Right forelimb (tissue), 1 donor: ENCODE measurements at places on chromosomes 1 and 21.

- no peak for DNase-seq
These were observed 24.6 kb upstream of the CLCA4 start for GRCh38 chr1:86522240-86522639.

DNA sequence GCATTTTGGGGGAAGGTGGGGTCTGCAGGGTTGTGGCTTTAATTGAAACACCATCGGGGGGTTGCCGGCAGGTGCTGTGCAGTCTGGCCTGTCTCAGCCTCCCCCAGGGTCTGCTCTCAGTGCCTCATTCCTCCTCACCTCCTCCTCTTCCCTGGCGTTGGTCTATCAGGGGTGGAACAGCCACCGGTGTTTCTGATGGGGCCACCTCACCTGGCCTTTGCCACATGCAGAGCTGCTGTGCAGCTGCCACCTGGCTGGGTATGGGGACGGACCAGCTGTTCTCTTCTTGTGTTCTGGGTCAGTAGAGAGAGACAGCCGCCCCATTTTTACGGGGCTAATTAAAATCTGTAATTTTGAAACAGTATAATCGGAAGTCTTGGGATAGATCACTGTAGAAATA is 53.9 kb downstream of the SPSB1 start:
- no peak for DNase-seq

DNA sequence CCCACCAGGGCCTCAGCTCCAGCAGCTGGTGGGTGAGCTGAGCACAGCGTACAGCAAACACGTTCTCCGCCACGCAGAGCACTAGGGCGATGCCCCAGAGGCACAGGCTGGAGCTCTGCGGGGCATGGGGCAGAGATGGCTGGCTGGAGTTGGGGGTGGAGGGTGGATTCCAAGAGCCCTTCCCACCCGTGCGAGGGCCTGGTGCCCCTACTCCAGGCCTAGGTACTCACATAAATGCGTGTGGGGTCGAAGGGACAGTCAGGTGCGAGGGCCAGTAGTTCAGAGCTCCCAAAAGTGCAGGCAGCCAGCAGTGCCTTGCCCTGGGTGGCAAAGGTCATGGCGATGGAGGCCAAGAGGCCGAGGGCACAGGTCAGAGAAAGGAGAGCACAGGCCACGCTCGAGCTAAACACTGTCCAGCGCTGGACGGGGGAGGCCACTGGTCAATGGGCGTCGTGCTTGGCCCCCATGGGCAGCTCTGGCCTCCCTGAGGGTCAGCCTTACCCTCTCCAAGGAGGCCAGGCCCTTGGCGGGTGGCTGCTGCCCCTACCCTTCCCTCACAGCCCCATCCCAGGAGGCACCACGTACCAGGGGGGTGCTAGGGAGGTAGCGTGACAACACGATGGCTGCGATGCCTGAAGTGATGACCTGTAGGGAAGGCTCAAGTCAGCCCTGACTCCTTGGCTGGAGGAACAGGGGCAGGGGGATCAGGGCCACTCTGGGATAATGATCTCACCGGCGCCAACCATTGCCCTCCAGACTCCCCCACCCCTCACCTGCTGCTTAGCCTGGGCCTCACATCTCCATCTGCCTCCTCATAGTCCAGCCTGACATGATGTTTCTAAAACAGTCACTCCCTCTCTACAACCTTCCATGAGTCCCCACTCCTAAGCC is 5.6 kb downstream of the TMEM54 start:
- DNase-seq = no peak

GRCh38 chr21:29238967-29239290 is 59.8 kb upstream of the BACH1 start:
- no peak for DNase-seq

DNA sequence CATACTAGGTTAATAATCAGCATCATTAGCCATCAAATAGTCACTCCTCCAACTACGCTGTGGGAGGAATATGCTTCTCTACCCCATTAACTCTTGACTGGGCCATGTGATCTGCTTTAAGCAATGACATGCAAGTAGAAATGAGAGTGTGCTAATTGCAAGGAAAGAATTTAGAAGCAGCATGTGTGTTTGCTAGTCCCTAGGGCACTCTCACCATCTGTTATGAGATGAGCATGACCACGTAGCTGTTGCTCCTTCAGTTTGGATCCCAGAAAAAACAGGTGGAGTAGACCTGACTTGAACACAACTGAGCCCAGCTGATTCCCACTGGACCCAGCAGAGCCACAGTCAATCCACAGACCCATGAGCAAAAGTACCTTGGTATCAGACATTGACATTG is 19.7 kb upstream of the RGS7 start:
- DNase-seq = no peak

GRCh38 chr1:2126331-2127186 is 68.0 kb downstream of the FAAP20 start:
- no peak for DNase-seq
